ENCODE measurements at places on chromosomes 4 and X.

- DNase-seq = no peak
These were observed 17.0 kb upstream of the TMEM144 start for GRCh38 chr4:158193171-158193749.

- no peak for DNase-seq
These were observed 166.6 kb downstream of the LDB2 start for GRCh38 chr4:16731776-16732380.

DNA sequence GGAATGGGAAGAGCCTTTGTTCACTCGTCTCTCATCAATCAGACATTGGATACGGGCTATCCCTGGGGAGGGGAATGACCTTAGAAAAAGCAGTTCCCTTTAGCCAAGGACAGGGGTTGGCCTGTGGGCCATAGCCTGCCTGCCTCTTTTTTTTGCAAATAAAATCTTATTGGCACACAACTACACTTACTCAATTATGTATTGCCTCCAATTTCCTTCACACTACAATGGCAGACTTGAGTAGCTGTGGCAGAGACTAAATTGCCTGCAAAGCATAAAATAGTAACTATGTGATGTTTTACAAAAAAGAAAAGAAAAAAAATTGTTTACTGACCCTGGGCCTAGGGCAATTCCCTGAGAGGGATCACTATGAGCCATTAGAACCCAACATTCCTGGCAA, 23.4 kb downstream of the PPP1R2C start:
- DNase-seq = no peak

GRCh38 chr4:100900134-100900533, 382.3 kb upstream of the EMCN start:
- DNase-seq = no peak

GRCh38 chr4:99809326-99809725, 7.3 kb upstream of the DAPP1 start:
- no peak for DNase-seq

GRCh38 chrX:103248553-103248952, 6.4 kb downstream of the TCEAL8 start:
- DNase-seq = no peak

GRCh38 chr4:7434766-7435150, at the start of gene PSAPL1:
Gene PSAPL1, minus strand, starts transcription at chr4:7434930. Its CDS starts 51 bp downstream, at chr4:7434879.
- DNase-seq = no peak

- no peak for DNase-seq
These were observed 1.4 kb upstream of the SLC34A2 start for GRCh38 chr4:25654031-25654970.

- no peak for DNase-seq
These were observed 1148.9 kb downstream of the STIM2 start for GRCh38 chr4:28009541-28009940.

GRCh38 chrX:7060444-7060843, 87.1 kb upstream of the STS start:
- DNase-seq = no peak

GRCh38 chr4:12389604-12390003, 960.9 kb upstream of the HS3ST1 start:
- DNase-seq = no peak

DNA sequence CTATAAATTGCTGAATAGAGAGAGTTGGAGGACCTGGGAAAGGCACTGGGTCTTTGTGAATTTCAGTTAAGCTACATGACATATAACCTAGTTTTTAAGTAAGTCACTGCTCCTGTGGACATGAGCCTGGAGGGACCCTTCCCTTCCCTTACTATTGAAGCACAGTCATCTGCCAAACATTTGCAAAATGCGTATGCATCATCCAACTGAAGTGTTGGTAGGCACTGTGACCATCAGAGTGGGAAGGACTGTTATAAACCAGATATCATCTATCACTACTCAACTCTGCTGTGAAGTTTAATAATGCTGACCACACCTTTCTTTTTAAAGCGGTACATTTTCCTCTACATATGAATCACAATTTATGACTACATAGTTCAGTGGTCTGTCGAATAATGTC, 5.2 kb downstream of the GABRA3 start:
- DNase-seq = no peak

DNA sequence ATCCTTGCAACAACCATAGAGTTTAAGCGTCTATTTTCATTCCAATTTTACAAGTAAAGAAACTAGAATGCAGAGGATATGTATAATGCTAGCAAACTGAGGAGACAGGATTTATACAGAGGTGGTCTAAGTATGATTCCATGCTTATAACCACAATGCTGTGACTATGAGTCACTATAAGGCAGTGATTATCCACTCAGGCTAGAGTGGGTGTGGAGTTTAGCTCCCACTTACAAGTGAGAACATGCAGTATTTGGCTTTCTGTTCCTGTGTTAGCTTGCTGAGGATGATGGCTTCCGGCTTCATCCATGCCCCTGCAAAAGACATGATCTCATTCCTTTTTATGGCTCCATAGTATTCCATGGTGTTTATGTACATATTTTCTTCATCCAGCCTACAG, 41.6 kb upstream of the EDA2R start:
- no peak for DNase-seq

DNA sequence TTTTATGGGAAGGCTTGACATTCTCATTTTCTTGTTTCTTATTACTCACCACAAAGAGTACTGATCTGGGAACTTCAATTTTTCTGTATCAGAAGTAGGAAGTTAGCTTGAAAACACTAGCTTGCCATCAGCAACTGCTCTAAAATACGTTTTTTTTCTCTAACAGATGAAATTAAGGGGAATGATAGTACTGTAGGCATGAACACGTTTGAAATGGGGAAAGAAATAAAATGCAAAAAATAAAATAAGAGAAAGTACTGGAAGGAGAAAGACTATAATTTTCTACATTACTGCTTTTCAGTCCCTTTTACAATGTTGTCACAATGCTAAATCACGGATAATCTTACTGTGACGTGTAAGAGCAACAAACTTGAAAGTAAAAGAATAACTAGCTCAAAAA, 1.5 kb downstream of the RADX start:
- no peak for DNase-seq

GRCh38 chr4:3226467-3226866, 22.5 kb upstream of the MSANTD1 start:
- no peak for DNase-seq

DNA sequence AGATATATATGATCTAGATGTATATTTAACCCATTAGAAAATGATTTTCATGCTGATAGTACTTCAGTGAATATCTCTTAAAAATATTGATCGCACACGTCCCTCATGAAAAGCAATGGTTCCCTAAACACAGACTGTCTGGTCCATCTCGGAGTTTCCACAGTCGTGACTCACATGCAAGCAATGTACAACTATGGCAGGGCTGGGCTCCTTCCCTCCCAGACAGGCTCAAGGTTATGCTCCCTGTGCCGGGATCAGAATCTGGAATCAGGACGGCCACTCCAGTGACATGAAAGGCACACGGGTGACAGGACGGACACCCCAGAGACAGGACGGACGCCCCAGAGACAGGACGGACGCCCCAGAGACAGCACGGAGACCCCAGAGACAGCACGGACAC, 40.2 kb upstream of the PPP2R3B start:
- no peak for DNase-seq

DNA sequence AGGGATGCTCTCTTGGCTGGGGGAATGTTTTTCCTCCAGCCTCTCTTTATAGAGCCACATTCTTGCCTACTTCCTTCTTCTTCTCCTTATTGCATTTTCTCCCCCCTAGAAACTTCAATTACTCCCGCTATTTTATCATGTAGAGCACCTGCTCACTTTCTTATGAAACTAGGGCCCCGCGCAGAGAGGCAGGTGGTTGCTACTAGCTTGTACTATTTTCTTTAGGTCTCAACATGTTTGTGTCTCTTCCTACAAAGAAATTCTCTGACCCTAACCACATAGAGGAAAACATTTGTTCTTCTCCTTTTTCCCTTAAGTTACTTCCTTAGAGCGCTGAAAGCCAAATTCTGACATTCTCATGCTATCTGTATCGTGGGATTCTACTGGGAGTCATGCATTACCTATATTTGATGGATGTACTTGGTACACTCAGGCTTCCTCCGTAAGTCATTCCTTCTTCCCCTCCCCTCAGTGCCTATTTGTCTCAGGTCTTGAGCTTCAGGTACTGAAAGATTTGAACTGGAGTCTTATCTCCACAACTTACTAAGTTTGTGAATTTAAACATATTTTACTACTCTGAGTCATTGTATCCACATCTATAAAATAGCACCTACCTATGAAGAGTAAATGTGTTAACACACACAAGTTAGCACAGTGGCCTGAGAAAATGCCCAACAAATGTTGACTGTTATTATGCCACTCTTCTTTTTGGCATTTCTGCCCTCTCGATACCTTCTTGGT, 159.1 kb upstream of the LEF1 start:
- no peak for DNase-seq

DNA sequence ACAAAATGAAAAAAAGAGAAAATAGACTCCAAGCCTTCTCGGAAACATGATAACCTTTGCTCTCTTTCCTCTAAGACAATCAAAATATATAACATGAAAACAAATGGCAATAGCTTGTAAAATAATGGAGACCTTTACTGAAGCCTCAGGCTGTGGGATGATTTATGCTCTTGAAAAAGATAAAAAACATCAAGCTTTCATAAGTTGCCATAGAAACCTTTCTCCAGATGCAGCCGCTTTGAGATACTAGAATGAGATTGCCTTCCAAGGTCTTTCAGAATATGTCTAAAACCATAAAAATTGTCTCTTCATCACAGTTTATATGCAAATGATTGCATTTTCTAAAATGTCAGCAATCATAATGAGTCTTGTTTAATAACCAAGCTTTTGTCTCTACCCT, 31.6 kb downstream of the MAOB start:
- DNase-seq = no peak

- no peak for DNase-seq
These were observed 1073.4 kb downstream of the NLGN4X start for GRCh38 chrX:5155301-5155700.

DNA sequence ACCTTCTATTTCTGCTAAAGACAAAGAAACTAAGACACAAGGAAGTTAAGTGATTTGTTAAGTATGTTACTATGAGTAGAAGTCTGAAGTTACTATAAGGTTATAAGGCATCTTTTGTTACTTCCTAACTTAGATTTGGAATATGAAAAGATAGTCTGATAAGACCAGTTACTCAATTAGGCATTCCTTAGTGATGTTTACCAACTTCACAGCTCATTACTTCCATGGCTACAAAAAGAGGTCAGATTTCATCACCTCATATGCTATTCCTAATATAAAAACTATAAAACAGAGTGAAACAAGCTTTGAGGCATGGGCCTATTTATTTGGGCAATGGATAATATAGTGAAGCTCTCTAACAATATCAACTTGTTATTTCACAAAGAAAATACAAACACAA, 143.1 kb downstream of the TBCK start:
- no peak for DNase-seq

GRCh38 chrX:102345916-102346315, 93.9 kb downstream of the NXF2B start:
- DNase-seq = no peak

DNA sequence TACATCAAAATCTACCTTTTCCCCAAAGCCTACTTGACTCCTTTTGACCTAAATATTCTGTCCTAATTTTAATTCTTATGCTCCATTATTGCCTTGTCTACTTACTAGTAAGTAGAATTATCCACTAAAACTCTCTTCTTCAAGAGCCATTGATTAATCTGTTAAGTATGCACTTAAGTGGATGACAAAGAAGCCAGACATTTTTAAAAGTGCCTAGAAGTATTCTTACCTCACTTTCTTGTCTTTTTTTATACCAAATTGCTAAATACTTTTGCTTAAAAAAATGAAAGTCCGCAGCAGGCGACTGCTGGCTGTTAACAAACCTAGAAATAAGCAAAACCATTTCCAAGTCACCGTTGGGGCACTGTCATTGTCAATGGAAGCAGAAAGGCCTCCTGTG, 20.1 kb upstream of the FRMPD4 start:
- no peak for DNase-seq

DNA sequence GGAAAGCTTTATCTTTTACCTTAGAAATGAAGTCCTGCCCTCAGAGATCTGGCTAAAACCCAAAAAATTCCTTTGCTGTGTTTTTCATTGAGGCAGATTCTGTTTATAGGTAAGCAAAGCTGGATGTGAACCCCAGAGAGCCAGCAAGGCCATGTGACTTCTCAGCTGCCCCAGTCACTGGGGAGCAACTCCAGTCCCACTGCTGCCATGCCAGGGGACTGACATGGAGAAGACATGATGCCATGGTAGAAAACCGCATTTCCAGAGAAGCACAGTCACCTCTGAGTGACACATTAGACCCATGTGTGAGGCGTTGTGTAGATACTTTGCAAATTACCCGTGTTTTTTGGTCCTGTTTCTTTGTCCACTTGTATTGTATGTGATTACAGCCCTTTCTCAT, 45.4 kb downstream of the PTTG2 start:
- DNase-seq = no peak

DNA sequence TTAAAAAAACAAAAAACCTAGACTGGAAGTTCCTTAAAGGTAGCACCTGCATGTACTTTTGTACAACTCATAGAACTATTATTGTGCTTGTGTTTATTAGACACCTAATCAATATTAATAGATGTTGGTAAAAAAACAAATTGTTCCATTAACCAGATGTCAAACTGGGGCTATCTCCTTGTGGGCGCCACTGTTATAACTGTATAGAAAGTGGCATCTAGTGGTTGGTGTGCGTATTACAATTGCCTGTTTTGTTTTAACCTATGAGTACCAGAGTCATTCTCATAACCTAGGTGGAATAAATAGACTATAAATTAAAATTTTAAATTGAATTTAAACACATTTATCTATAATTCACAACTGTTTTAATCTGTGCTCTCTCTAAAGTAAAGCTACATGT, 97.4 kb downstream of the COL4A5 start:
- no peak for DNase-seq

- no peak for DNase-seq
These were observed 78.2 kb downstream of the EPHA5 start for GRCh38 chr4:65592089-65592488.

DNA sequence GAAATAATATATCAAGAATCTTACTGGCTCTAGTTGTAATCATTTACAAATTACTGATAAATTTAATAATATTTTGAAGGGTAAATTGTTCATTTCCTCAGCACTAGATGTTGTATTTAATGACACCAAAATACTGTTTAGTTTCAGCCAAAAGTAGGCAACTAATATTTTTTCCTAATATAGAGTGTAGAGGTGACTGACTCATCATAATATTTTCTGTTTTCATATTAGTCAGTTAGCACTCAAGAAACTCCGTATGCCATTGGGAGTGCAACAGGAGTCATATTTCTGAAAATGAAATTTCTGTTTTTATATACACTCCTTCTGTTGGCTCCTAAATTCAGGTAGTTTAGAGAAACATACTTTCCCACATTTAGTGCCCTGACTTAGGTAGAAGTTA, 36.6 kb upstream of the PTPN13 start:
- no peak for DNase-seq

DNA sequence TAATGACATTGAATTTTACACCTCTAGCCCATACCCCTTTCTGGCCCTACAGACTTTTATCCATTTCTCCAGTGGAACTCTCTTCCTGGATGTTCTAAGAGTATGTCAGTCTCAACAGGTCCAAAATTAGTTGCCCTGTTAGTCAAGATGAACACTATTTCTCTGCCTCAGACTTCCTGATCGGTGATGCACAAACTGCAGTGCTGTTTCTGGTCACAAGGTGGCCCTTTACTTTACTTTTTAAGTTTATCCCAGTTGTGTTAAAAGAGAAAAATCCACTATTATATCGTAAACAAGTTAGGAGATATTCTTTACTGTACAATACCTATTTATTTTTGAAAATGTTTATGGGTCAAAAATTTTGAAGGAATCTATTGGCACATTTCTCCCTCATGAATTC, 13.1 kb downstream of the TCEAL7 start:
- no peak for DNase-seq

Measured in GM04503 (cell line).